ENCODE measurements at places on chromosomes 12 and 14.

- DNase-seq = no peak
Measured at GRCh38 chr14:73342670-73343069, 105.4 kb downstream of the PAPLN start.

- DNase-seq = peak; percentile 36
Measured at GRCh38 chr12:125185740-125186470, 120.7 kb downstream of the AACS start.

DNA sequence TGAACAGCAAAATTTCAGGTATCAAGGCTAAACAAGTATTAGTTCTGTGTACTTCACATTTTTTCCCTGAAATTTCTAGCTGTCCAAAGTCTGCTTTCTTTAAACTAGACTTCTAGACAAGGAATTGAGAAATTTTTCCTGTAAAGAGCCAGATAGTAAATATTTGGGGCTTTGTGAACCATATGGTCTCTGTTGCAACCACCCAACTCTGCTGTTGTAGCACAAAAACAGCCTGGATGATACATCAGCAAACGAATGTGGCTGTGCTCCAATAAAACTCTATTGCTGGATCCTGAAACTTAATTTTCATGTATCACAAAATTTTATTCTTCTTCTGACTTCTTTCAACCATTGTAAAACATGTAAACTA, 96.0 kb upstream of the SLC38A4 start:
- DNase-seq = no peak

DNA sequence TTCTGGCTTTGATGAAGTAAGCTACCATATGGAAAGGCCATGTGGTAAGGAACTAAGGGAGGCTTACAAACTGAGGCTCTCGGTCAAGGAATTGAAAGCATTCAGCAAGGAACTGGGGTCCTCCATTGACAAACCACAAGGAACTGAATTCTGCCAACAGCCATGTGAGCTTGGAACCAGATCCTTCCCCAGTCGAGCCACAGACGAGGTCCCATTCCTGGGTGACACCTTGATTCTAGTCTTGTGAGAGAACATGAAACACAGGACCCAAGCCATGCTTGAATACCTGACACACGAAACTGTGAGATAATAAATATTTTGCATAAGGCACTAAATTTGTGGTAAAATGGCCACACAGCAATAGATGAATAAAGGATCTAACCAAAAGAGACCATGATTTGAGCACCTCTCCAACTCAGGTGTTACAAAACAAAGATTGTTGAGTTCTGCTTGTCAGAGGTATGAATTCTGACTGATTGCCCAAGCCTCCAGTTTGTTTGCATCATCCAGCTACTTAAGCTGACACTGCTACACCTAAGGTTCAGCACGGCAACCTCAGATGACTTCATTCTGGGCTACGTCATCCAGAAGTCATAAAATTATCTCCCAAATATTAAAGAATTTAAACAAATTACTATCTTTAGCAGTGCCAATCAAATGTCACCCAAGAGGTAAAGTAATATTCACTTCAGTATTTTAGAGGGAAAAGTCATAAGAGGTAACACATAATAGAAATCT, 59.4 kb downstream of the GARIN6 start:
- no peak for DNase-seq

DNA sequence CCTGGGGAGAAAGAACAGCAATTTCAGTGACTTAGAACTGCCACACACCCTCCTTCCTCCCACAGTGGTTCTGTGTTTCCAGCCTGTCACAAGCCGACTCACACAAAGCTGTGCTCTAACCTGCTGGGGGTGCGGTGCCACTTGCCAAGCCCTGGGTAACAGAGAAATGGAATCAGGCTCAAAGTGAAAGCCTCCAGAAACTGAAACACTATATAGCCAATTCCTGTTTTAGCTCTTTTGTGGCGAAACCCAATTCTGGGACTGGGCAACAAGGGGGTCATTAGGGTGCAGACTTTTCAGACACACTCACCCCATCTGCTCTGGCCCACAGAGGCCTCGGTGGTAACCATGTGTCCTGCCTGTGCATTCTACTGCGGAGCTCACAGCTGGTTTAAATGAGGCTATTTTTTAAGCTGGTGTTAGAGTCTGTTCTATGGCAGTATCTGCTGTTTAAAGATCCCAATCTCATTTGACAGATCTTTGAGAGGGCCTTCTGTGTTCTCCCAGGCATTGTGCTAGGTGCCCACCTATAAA, 15.2 kb upstream of the ACTR6 start:
- no peak for DNase-seq

DNA sequence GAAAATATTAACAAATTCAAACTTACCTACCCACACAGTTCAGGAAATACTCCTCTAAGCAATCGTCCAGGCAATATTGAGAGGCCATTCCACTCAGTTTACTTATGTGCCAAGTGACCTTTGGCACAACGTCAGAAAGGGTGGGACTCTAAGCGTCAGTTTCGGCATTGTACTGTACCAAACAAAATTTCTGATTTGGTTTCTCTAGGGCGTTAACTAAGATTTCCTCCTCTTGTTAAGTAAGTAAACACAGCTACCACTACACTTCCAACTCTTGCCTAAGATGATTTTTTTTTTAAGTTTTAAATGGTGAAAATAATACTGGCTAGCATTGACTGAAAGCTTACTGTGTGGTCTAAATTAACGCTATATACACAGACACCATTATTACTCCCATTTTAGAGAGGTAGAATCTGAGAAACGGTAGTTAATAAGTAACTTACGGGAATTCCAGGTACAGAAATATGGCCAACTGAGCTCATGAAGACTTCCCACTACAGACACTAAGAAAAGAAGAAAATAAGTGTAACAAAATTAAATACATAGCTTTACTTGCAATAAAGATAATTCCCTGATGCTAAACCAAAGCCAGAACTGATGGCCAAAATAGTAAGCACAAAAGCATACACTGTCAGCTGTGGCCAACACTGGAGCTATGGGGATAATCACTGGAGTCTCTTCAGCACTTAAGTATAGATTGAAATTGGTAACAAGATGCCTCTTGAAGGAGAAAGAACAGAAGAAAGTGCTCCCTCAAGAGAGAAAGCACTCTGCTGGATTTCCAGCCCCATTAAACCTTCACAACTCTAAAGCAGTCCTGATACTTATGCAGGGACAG, 76.1 kb downstream of the EPS8 start:
- no peak for DNase-seq

DNA sequence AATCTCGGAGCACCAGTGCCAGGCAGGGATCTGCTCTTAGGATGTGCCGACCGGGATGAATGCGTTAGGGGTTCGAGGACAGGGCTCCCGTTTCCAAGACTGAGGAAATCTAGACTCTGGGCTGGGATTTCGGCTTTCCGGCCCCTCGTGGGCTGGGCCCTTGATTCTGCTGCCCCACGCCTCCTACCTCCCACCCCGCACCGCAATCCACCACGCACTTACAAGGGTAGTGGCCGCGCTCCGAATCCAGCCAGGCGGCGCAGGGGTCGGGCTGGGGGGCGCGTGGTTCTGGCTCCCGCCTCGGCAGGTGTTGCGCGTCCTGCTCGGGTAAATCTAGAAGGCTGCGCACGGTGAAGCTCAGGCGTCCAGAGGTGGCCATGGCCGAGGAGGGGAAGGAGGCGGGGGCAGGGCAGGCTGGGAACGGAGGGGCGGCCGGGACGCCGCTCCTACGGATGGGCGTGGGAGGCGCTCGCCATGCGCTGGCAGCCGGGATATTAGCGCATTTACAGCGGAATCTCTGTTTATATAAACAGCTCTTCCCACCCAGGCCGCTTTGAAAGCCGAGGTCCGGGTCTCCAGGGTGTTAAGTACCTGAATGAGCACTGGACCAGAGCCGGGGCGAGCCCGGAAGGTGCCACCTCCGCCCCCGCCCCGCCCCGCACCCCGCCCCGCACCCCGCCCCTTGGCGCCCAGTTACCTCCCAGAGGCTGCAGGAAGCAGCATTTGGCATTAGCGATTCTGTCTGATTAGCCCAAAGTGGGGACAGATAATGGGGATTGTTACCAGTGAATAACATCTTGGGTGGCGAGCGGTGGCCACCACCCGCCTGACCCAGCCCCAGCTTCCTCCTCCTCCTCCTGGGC, at the start of gene NKX2-8:
NKX2-8 (minus strand) TSS at position 604 of the 863 bp plus-strand sequence; CDS start at position 379, 225 bp downstream.
- DNase-seq = no peak

- no peak for DNase-seq
Measured at GRCh38 chr12:50351120-50352043, 45.0 kb downstream of the FAM186A start.

DNA sequence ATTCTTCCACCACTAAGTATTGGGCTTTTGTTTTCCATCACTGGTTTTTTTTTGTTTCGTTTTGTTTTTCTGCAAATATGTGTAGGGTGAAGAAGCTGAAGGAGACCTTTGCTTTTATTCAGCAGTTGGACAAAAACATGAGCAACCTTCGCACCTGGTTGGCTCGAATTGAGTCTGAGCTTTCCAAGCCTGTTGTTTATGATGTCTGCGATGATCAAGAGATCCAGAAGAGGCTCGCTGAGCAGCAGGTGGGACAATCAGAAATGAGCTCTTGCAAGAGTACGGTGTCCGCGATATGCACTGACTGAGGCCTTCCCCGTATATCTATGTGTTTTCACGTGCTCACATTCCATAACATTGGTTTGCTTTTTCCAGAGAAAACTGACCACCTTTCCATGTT, 91.5 kb downstream of the ESR2 start:
- DNase-seq = no peak

GRCh38 chr12:76786986-76787385, 23.1 kb downstream of the ZDHHC17 start:
- DNase-seq = no peak

DNA sequence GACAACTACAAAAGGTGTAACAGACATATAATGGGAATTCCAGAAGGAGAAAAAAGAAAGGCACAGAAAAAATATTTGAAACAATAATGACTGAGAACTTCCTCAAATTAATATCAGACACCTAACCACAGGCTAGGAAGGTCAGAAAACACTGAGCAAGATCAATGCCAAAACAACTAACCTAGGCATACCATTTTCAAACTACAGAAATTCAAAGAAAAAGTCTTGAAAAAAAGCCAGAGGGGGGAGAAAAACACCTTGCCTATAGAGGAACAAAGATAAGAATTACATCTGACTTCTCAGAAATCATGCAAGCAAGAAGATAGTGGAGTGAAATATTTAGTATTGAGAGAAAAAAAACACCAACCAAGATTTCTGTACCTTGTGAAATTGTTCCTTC, 77.8 kb downstream of the RIN3 start:
- no peak for DNase-seq

DNA sequence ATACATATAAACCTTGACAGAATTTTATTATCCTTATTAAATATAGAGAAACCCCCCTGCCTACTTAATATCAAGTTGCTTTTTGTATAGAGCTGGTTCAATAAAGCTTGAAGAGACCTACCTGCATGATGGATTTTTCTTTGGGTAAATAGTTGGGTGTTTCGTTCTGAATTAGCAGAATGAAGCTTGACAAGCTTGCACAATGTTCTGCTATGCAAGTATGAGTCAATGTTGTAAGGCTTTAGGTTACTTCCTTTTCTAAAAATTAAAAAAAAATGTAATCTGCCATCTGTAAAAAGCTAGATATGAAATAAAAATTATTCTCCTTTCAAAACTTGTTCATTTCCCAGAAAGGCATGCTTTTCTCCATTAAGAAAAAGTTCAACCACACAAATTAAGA, 1662.6 kb upstream of the SEL1L start:
- DNase-seq = no peak

DNA sequence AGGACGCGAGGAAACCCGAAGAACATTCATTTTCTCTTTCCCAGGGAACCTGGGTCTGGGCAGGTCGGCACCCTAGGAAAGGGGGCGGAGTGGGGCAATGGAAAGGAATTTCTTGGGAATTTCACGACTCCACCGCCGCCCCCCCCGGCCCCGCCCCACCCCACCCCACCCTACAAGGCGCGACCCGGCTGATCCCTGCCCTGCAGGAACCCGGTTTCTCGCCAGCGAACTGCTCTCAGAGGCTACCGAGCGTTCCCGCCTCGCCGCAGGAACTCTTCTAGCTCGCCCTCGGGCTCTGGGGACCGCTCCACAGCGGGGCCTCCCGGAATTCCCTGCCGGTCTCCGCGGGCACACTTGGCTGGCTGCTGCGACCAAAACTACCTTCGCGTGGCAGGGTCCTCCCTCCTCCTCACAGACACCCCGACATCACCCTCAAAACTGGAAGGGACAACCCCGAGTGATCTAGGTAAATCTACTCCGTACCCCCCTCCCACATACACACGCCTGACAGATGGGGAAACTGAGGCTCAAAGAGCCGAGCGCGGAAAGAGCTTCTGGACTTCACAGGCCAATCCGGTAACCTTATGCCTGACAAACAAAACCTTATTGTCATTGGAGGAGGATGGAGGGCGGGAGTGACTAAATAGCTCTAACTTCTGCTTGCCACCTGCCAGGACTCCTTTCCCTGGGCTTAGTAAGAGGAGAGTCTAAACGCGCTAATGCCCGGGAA, 785 bp upstream of the ACTN1 start:
- no peak for DNase-seq

DNA sequence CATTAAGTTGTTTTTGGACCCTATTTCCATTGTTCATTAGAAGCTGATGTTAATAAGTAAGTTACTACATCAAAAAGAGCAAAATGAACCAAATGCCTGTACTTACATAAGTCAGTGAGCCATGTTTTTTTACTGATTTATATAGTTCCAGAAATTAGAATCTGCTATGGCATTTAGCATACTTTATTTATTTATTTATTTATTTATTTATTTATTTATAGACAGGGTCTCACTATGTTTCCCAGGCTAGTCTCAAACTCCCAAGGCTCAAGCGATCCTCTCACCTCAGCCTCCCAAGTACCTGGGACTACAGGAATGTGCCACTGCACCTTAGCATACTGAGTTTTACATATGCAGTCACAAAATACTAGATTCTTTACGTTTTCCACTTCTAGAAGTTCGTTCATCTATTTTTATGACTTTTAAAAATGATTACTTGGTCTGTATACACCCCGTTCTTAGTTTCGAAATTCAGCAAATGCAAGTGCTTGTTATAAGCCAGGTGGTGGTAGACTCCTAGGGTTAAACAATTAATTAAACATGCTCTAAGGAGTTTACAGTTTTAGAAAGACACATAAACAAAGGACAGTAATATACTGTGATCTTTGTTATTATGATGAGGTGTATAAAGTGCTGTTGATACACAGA, 69.8 kb downstream of the SCFD1 start:
- no peak for DNase-seq

DNA sequence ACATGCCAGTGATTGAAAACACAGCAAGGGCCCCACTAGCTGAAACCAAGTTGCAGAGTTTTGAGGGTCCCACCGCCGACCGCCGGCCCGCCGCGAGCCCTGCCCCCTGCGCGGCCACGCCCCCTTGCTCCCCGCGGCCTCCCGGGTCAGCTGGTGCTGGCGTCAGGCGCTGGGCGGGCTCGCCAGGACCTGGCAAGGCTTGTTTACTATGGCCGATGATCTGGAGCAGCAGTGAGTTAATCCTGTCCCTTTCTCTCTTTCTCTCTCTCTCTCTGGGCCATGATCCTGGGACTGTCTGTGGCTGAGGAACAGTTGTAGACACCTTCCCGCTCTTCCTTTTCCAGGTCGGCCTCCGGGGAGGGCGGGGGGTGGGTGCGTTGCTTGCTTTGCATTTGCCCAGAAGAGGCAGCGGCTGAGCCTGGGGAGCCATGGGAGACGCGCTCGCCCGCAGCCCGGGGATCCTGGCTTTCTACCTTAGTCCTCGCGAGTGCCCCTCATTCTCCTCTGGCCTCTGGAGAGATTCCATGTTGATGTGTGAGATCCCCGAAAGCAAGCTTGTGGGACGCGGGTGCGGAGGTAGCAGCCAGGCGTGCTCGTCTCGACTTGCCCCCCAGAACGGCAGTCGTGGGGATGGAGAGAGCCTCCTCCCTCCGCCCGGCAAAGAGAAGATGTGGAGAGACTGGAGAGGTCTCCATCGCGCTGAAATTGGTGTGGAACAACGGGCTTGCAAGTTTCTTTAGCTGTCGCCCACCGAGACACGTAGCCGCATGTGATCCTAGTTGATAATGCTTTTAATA, at the start of gene ABHD4:
ABHD4 (plus strand) TSS at position 202 of the 797 bp plus-strand sequence; CDS start at position 209, 7 bp downstream.
- peak; percentile 71 for DNase-seq

- no peak for DNase-seq
Measured at GRCh38 chr12:115597157-115597712, 680.3 kb downstream of the MED13L start.

Measured in CD4-positive, alpha-beta T cell treated with Interleukin-17A for 4 hours (primary cell).